HFFc6 (cell line): ENCODE measurements at places on chromosomes 16 and 17. TPM values are rescaled to one million over a fixed set of nuclear protein-coding genes. Genes with fewer than 3 reads are reported as not detected.

GRCh38 chr17:82008941-82009405 lies 13.7 kb downstream of the CENPX start:
- H3K27ac ChIP-seq, result no peak overlapping the region
- H3K4me1 ChIP-seq, result peaks cover 18% of the 10 kb centered on the region
- no peaks in the 10 kb centered on the region for H3K36me3 ChIP-seq
- H3K27me3 ChIP-seq, result no peaks in the 10 kb centered on the region; the same call in 1 of the 2 replicates
- no peak for DNase-seq

GRCh38 chr17:34361478-34362061 lies 1.5 kb downstream of the CCL1 start:
- no peak overlapping the region for H3K27ac ChIP-seq
- H3K27me3 ChIP-seq, result peaks cover 9% of the 10 kb centered on the region
- no peaks in the 10 kb centered on the region for H3K4me1 ChIP-seq

DNA sequence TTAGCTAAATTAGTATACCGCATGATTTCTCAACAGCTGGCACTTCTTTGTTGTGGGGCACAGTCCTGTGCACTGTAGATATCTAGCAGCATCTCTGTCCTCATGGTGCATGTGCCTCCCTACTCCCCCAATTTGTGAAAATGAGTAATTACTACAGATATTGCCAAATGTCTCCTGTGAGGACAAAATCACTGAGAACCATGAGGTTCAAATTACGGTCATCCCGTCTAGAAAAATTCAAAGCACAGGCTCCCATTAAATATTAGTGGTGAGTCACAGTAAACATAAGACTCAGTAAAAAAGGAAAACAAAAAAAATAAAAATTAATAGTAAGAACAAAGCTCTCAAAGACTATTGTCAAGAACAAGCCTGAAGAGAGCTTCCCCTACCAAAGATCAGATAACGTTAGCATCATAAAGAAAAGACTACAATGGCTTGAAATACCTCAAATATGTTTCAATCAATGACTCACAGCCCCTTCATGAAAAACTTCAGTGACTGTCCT lies 57.8 kb downstream of the STH start:
- peaks cover 51% of the 10 kb centered on the region for H3K4me1 ChIP-seq
- peak overlapping the region; percentile 73 for H3K27ac ChIP-seq
- H3K36me3 ChIP-seq, result peaks cover 16% of the 10 kb centered on the region

DNA sequence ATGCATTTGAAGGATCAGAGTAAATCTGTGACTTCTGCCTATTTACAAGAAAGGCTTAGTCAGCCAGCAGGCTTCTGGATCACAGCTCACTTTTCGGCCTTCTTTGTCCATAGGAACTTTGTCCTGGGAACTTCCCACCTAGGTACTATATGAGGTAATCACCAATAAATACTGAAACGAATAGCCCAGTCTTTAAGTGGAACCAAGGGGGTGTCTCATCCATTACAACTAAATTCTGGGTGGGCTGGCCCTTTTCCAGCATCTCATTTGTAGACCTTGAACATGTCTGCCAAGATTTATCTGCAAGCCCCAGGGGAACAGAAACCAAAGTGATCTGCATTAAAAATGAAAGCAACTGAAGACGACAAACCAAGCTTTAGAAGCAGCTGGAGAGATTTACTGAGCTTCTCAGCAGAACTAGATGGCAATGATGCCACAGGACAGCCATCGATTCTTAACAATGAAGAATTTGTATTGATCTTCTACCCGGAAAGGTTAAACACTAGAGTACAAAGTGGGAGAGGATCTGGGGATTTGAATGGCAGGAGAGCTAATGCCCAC lies 55.5 kb downstream of the SNX11 start:
- H3K36me3 ChIP-seq, result no peaks in the 10 kb centered on the region
- no peak overlapping the region for H3K27ac ChIP-seq
- no peak for DNase-seq
- H3K4me1 ChIP-seq, result no peaks in the 10 kb centered on the region
- H3K27me3 ChIP-seq, result peaks cover 47% of the 10 kb centered on the region
- peak overlapping the region; percentile 2; the same call in 1 of the 2 replicates for H3K4me3 ChIP-seq

Gene ZG16B
- 0.68 TPM in 1 of 3 replicates, not detected in the others for total RNA-seq

Gene MYH1
- total RNA-seq, result not detected in 3 replicates
